ENCODE measurements at places on chromosomes 13 and 19.

DNA sequence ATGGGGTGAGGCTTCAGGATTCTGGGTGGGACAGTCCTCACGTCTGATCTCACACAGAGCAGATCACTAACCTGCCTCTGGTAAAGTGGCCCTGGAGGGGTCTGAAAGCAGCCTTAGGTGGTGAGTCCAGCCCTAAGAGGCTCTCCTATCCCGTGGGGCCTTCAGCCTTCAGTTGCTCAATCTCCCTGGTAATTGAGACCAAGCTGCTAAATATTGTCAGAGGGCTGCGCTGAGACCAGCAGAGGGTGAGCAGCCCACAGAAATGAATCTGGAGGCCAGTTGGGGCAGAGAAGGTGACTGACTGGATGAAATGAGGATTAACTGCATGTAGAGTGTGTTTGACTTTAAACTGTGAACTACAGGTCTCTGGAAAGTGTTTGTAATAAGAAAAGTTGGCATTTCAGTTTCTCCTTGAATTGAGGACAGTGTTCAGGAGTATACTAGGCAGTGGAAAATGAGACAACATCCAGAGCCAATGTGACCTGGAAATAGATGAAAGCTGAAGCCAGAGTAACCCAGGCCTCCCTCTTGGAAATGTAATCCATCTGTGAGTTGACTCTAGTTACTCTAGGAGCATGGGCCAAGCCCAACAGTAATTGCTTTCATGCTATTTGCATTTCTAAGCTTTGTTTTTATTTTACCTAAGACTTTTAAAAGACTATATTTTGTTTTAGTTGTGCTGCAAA lies 14.3 kb upstream of the HSPH1 start:
- no peak for DNase-seq

GRCh38 chr13:25783076-25783475 lies 268.7 kb downstream of the SHISA2 start:
- no peak for DNase-seq

- DNase-seq = no peak
These were observed 2.7 kb downstream of the RPL36 start for GRCh38 chr19:5692723-5693194.

DNA sequence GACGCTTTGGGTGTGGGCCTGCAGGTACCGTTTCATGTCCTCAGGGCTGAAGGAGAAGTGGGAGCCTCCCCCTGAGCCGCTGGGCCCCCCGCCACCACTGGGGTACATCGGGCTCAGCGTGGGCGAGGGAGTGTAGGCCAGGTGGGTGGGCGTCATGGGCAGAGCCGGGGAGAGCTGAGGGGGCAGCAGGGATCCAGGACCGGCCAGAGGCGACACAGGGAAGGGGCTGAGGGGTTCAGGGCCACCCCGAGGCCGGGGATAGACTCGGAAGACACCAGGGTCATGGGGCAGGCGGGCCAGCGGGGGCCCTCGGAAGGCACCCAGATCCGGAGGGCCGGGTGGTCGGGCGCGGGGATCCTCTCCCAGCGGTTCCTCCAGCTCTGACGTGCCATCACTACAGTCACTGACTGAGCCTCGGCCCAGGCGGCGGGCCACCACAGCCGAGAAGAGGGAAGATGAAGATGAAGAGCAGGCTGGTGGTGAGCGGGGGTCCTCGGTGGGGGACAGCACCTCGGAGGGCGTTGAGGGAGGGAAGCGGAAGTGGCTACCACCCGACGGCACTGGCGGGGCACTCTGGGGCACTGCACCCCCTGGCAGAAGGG lies 5.7 kb downstream of the ERF start:
- no peak for DNase-seq

GRCh38 chr19:56159009-56159559 lies 16.7 kb upstream of the GALP start:
- DNase-seq = no peak

Data from dorsolateral prefrontal cortex (tissue), 122 donors.